AG20443 (cell line): ENCODE measurements at places on chromosomes 11 and 22.

DNA sequence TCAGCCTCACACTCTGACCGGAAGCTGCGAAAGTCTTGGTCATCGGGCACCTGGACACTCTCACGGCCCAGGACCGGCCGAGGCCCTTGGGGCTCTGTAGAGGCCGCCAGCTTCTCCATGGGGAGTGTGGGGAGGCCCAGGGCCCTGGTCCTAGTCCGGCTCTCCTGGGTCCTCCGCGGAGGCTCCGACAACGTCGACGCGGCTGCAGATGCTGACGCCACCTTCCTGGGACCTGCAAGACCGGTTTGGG lies 12.9 kb downstream of the STARD10 start:
- DNase-seq = no peak

GRCh38 chr11:124339396-124340141 lies 19.6 kb upstream of the OR8D2 start:
- no peak for DNase-seq

- DNase-seq = no peak
Measured at GRCh38 chr11:1740786-1741530, 9.4 kb downstream of the IFITM10 start.

GRCh38 chr22:25760848-25761595 lies 19.0 kb downstream of the MYO18B start:
- DNase-seq = no peak

GRCh38 chr11:107590460-107591377 lies at the start of gene ELMOD1:
Gene ELMOD1, plus strand, starts transcription at chr11:107591147. Its CDS starts 27,043 bp downstream, at chr11:107618190.
- DNase-seq = peak; percentile 90

GRCh38 chr11:65107078-65107477 lies 4.6 kb upstream of the TM7SF2 start:
- DNase-seq = no peak

GRCh38 chr22:36868546-36869181 lies 7.9 kb downstream of the NCF4 start:
- DNase-seq = no peak

GRCh38 chr11:118283037-118283636 lies 19.0 kb upstream of the MPZL2 start:
- no peak for DNase-seq

- no peak for DNase-seq
Measured at GRCh38 chr11:120399307-120399706, 63.1 kb downstream of the ARHGEF12 start.

DNA sequence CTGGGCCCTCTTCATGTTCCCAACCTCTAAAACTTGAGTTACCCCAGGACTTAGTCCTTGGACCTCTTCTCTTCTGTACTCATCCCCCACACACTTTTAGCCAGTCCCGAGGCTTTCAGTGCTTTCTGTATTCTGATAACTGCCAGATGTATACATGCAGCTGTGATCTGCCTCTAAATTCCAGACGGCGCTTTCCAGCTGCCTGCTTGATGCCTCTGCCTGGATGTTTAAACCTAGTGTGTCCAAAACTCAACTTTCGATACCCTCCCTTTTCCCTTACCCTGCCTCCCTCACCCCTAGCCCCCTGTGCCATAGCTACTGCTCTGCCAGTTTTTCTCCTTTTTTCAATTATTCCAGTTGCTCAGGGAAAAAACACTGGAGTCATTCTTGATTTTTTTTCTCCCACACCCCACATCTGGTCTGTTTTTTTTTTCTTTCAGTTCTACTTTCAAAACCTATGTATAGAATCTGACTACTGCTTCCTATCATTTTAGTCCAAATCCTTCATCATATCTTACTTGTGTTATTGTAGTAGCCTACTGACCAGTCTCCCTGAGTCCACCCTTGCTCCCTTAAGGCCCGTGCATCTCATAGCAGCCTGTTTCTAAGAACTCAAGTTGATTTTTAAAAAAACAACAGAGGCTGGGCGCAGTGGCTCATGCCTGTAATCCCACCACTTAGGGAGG lies 32.9 kb upstream of the TECTA start:
- no peak for DNase-seq

GRCh38 chr22:48939441-48940265 lies 888.0 kb downstream of the BRD1 start:
- no peak for DNase-seq

DNA sequence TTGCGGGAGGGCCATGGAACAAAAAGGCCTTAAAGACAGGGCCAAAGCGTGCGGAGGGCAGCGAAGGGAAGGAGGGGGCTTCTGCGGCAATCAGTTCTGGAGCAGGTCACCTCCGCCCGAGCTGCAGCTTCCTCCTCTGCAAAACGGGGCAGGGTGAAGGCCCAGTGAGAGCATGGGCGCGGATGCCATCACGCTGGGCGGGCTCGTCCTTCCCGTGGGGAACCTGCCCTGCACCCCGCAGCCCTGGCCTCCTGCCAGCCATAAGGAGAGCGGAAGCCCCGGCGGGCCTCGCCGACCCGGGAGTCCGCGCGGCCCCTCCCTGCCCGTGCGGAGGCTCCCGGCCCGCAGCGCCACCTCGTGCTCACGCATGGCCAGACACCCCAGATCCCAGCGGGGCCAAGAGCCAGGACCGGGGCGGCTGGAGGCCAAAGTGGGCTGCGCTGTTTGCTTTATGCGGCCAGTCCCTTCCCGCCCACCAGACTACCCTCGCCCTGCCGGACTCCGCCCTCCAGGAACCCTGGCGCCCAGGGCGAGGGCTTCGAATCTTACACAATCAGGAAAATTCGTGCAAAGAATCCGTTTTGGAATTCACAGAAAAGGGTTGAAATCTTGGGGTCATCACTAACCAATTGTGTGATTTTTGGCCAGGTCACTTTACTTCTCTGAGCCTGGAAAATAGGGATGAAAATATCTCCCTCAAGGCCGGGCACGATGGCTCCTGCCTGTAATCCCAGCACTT lies 16.1 kb downstream of the TSKU start:
- peak; percentile 92 for DNase-seq

GRCh38 chr11:19160847-19161246 lies 40.9 kb downstream of the CSRP3 start:
- DNase-seq = no peak

GRCh38 chr11:46370253-46370652 lies 11.2 kb upstream of the MDK start:
- no peak for DNase-seq

GRCh38 chr11:650482-650881 lies 13.4 kb downstream of the DRD4 start:
- DNase-seq = no peak

GRCh38 chr11:20056950-20057943 lies 103.0 kb downstream of the DBX1 start:
- DNase-seq = peak; percentile 35

GRCh38 chr11:123035831-123036230 lies 26.1 kb downstream of the HSPA8 start:
- no peak for DNase-seq

GRCh38 chr11:38304926-38305325 lies 1706.9 kb upstream of the RAG2 start:
- no peak for DNase-seq

GRCh38 chr11:64608636-64609035 lies 17.6 kb downstream of the SLC22A12 start:
- DNase-seq = no peak

- no peak for DNase-seq
Measured at GRCh38 chr11:27178859-27179258, 138.2 kb downstream of the BBOX1 start.

- DNase-seq = no peak
Measured at GRCh38 chr11:202490-202889, 4.7 kb downstream of the BET1L start.

DNA sequence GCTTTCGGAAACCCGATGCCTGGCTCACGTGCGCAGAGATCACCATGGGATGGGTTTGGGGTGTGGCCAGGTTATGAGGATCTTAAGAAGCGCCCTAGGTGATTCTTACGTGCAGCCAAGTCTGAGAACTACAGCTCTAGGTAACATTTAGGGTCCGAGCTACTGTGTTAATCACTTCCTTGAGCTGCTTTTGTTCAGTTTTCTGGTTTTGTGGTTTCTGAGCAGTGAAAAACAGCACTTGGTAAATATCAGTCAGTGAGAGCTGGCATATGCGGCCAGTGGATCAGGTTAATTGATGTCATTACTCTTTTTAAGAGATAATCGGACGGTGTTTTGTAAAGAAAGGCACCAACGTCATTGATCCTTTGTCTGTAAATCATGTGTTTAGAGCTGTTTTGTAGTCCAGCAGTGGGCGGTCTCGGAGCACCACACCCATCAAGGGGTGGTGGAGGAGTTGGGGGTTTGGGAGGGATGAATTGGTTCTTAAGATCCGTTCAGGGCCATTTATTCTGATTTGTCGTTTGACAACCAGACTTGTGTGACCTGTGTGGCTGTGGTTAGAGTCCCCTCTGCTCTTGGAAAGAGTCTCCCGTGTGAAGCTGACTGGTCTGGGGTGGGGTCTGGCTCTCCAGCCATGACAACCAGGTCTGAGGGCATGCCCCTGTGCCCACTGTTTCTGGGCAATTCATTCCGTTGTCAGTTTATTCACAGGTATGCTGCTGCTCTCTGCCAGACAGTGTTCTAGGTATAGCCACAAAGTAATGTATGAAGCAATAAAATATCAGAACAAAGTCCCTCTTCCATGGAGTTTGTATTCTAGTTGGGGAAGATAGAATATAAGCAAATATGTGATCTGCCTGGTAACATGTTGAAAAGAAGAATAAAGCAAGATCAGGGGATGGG lies 61.9 kb upstream of the SORL1-AS1 start:
- no peak for DNase-seq

DNA sequence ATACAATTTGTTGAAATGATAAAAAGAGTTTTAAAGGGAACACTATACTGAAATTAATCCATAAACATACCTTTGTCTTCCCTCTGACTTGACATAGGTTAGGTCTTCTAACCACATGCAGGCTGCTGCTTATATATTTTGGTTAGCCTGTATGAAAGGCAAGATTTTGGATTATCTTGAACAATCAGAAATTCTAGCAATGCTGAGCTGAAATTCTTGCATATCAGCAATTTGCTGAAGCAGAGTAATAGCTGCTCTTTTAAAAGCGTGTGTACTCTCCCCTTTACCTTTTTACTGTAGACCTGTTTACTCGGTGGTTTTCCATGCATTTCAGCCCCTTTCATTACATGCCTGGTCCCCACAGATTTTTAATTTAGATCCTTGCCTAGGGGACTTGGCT lies 34.0 kb downstream of the CWC15 start:
- no peak for DNase-seq

DNA sequence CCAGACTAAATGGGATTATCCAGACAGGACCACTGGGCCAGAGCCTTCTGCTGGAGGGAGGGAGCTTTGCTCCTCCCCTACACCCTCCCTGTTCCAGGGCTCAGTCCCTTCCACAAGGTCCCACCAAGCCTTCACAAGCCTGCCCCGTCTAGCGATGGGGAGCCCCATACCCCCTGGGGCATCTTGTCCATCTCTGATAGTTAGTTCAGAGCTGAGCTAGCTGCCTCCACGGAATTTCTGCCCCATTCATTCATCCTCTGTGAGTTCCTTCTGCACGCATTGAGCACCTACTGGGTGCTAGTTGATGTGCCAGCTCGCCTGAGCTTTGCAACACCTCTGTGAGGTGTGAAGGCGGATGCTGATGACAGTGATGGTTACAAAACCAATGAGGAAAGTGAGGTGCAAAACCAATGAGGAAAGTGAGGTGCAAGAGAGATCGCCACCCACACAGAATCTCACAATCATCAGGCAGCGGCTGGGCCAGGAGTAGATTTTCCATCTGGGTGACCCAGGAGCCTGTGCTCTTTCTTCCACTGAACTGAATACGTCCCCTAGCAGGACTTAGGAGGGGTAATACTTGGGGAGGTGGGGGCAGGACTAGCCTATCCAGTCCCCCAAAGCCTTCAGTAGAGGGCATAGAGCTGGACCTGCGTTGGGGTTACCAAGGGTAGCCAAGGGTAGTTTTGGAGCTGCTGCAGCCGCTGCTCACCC lies 21.5 kb upstream of the CBX7 start:
- DNase-seq = no peak

DNA sequence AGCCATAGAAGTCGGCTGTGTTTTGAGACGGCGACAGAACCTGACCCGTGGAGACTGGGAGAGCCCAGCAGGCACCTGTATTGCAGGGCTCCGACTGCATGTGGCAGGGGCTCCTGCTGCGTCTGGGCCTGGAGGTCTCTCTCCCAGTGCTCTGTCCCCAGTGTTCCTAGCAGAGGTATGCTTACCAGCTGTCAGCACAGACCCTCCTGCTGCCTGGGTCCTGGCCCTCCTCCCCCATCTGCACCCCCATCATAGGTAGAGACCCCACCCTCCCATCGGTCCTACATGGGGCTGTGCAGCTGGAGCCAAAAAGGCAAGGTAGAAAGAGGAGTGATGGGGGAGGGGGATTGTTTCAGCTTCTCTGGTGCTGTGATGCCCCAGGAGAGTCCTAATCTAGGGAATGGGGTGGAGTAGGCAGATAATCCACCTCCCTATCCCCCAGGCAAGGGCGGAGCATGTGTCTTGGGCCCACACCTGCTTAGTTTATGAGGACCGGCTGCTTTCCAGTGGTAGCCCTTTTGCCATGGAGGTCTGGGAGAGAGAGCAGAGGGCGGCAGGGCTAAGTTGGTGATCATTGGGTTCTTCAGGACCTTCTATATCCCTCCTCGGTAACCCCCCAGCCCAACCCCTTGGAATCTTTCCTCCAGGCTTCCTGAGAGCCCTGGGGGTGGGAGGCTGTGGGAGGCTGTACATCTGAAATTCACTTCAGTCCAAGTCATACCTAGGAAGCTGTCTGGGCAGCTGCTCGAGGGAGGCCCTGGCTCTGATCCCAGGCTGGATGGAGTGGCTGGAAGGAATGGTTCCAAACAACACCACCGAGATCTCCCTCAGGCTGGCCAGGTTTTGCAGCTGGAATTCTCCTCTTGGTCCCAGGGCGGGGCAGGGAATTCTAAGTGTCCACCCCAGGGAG lies 5.3 kb downstream of the SLC7A4 start:
- peak; percentile 74 for DNase-seq

GRCh38 chr11:8768625-8769333 lies 86.2 kb downstream of the RPL27A start:
- DNase-seq = peak; percentile 75

GRCh38 chr22:29733362-29734201 lies 13.8 kb downstream of the CABP7 start:
- no peak for DNase-seq

DNA sequence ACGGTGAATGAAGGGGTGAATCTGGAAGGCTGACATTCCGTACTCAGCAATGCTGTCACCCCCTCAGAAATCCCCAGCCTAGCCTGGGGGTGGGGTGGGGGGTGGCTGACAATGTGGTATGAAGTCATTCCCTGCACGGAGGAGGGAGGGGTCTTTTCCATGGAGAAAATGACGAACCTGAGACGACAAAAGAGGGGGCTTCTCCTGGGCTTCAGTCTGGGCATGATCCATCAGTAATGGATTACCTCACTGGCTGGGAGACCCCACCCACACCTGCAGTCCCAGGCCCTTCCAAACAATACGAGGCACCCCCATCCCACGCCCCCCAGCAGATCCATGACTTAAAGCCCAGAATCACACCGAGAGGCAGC lies 1.0 kb downstream of the KIAA0930 start:
- no peak for DNase-seq

DNA sequence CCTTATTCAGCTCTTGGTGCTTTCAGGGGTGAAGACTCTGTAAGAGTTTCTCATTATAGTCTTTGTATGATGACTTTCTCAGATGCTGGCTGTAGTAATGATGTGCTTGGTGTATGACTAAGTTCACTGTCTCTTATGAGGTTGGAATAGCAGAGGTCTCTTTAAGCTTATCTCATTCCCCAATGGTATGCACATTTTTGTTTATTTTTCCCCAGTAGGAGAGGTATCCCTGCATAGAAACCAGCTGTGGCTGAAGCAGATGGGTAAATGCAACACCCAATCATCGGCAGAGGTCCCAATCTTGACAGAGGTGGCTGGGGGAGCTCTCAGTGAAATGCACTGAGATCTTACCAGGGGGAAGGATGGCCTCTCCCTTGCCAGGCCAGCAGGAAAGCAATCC lies 34.6 kb downstream of the BBOX1 start:
- peak; percentile 55 for DNase-seq

- no peak for DNase-seq
Measured at GRCh38 chr11:68579455-68579854, 104.9 kb upstream of the GAL start.
